CD4-positive, alpha-beta T cell treated with Interleukin-1 beta for 1 hour (primary cell): ENCODE measurements at places on chromosomes 6 and 20.

- DNase-seq = no peak
Measured at GRCh38 chr20:56925831-56926170, 296.7 kb downstream of the TFAP2C start.

- no peak for DNase-seq
Measured at GRCh38 chr6:43204271-43205105, 22.5 kb downstream of the CUL9 start.

DNA sequence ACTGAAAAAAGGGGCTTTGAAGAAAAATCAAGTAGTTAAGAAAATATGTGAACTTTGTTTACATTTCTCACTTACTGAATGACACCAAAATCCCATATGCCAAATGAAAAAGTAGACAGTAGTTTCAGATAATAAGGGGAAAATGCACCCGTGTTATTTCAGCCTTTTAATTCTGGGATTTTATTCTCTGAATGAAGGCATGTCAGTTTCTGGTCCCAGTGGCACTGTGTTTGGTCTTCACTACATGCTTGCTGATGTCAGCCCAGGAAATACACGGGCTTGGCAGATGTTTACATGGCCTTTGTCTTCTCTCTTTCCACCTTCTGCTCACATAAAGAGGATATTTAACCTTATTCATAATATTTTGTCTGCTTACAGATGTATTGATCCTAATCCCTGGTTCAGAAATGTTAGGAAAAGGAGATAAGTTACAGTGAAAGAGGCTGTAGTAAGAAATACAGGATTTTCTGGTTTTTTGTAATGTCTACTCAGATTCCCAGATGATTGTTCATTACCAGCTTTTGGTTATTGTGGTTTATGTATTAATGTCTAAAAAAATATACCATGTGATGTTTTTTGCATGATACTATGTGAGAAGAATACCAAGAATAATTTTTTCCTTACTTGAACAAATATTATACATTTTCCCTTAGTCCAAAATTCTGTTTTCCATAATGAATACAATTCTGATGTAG, 27.7 kb downstream of the DSE start:
- no peak for DNase-seq

GRCh38 chr6:91694016-91694654, 1107.3 kb upstream of the MAP3K7 start:
- no peak for DNase-seq

DNA sequence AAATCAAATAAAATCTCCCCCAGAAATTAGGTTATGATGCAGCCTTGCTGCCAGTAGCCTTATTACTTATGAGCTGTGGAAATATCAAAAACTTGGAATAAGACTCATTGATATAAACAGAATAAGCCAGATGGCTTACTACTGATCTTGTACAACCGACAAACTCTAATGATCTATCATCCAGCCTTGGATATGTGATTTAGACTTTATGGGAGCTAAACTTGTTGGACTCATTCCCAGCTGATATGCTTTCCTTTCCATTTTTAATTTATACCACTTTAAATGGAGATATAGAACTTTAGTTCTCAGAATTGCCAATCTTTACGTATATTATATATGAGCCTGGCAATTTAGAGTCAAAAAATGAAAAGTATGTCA, 5.0 kb downstream of the UST start:
- DNase-seq = no peak

- DNase-seq = no peak
Measured at GRCh38 chr6:108948181-108948661, 100.0 kb downstream of the ARMC2 start.

- no peak for DNase-seq
Measured at GRCh38 chr20:36374995-36375394, 68.9 kb downstream of the DLGAP4 start.

- no peak for DNase-seq
Measured at GRCh38 chr20:1539816-1540419, 17.6 kb downstream of the SIRPD start.

GRCh38 chr6:11093376-11093625, 333 bp upstream of the SMIM13 start:
- DNase-seq = no peak

GRCh38 chr6:7868926-7869325, 41.7 kb downstream of the TXNDC5 start:
- DNase-seq = no peak

GRCh38 chr6:117483645-117484016, 1.2 kb downstream of the DCBLD1 start:
- DNase-seq = peak; percentile 7

DNA sequence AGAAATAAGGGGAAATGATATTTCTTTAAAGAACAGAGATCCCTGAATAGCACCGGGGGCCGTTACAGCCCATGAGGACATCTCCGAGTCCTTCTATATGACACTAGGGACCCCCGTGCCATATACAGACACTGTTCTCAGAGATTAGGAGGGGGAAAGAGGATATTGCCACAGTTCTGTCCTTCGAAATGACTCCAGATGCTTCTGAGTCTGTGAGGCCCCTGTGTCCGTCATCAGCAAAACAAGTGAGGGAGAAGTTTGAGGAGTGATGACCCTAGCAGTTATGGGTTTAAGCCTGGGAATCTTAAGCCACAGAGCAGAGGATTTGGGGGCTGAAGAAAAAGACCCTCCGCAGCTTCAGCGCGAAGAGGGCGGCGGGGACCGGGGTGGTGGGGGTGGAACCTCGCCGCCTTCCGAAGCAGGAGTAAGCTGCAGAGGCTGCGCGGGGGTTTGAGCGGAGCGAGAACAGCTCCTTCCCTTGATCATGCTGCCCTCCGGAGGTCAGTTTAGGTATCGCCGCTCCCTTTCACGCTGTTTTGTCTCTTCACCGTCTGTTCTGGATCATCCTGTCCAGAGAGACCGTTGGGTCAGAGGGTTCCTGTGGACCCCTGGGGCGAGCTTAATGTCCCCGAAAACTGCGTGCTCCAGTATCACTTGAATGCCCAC, 23.6 kb downstream of the VPS52 start:
- DNase-seq = peak; percentile 90

GRCh38 chr6:113634352-113635163, 222.6 kb upstream of the MARCKS start:
- DNase-seq = peak; percentile 8

DNA sequence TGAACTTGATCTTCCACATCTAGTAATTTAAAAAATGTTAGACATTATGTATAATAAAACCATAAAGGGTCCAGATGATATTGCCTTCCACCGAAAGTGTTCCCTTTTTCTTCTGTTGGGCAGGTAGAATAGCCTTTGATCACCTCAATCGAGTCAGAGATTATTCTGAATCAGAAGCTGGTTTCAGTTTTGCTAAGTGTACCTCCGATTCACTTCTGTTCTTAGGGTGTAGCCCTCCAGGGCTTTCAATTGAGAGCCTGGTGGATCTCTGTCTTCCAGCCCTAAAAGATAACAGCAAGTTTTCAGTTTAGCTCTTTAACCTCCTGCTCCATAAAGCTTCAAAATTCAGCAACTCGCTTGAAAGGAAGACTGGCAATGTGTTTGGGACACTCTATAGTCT, 21.1 kb upstream of the AIG1 start:
- no peak for DNase-seq

DNA sequence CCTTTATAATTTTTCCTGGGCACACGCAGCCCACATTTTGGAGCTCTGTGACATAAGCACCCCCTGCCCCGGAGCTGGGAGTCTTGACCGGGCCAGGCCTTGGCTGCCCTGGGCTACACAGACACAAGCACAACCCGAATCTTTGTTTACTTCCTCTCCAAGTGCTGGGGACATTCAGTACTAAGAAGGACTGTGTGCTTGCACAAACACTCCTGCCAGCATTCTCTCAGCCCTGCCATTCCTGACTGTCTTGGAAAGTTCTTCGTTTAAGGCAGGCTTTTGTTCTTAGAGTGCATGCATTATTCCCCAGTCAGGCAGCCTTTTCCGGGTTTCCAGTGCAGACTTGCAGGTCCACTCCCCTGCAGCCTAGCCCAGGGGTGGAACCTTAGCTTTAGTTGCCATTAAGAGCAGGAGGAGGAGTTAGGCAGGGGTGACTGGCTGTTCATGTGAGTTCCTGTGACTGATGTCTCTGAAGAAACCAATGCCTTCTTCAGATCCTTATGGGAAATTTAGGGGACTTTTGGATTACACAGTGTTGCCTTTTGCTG, 28.6 kb downstream of the FOXO3 start:
- no peak for DNase-seq

DNA sequence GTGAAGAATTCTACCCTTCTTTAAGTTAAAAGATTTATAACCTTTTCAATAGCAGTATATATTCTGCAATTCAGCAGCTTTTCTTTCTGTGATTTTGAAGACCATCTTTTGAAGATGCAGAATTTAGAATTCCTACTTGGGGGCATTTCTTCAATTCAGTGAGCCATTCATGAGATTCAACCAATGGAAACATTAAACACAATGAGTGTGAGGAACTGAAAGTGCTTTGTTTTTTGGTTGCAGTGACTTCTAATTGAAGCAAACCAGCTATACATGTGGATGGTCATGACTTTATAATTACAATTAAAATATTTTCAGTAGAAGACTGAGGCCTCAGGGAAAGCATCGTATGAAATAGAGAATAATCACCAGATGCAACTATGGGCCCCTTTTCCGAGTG, 108.3 kb downstream of the CARMIL1 start:
- DNase-seq = no peak

- DNase-seq = no peak
Measured at GRCh38 chr6:10384091-10384609, 30.7 kb downstream of the TFAP2A start.

DNA sequence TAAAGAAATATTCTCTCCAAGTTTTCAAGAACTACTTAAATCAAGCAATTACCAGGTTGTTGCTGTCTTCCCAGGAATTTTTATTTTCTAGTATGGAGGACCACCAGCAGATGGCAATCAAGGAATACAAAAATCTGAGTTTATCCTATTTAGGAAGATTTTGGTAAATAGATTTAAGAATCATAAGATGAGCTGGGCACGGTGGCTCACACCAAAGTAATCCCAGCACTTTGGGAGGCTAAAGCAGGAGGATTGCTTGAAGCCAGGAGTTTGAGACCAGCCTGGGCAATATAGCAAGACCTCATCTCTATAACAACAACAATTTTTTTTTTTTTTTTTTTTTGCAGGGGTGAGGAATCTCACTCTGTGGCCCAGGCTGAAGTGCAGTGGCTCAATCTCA, 19.3 kb upstream of the SEC63 start:
- no peak for DNase-seq

DNA sequence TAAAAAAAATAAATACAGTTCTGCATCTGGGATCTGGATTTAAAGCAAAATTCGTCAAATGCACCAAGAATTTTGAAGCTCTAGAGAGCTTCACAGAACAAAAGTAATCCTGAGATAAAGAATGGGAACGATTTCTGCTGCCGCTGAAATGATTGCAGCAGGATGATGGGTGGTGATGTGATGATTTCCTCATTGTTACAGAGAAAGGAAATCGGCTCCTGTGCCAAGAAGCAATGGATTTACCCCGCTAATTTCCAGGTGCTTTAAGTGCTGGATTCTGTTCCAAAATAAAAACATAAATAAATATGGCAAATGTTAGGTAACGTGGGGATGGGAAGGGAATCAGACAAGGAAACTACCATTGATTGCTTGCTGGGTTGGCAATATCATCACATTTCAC, 1067.9 kb upstream of the MAP3K7 start:
- DNase-seq = no peak

GRCh38 chr20:33125983-33126382, 42.0 kb upstream of the BPIFA2 start:
- no peak for DNase-seq

GRCh38 chr6:133644892-133645619, 243.9 kb upstream of the TCF21 start:
- no peak for DNase-seq

DNA sequence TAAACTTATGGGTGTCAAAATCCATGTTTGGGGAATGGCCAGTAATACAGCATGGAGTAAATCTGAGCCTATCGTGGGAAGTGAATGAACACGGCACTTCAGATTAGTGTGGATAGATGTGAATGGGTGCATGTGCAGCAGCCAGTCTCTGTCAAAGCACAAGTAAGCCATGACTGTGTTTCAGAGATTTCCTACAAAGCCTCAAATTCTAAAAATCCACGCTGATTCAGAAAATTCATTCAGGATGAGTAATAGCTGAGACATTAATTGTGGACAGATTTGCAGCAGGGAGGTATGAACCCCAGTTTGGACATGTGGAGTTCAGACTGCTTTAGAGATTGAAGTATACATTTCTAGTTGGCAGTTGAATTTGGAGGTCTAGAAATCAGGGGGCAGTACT, 115.1 kb downstream of the QKI start:
- DNase-seq = no peak

DNA sequence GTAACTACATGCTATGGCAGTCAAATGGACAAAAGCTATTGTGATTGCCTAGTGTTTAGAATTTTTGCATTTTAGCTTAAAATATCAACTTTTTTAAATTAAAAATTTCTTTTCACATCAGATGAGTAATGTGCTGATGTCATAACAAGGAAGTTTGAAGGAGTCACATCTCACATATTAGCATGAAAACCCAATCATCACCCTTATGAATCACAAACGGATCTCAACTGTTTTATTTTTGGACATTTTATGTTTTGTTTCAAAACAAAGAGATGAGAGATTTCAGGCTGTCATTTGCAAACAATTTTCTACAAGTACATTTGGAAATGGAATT, 53.6 kb upstream of the TRERF1 start:
- DNase-seq = no peak

- no peak for DNase-seq
Measured at GRCh38 chr6:3740551-3741476, 10.7 kb downstream of the PXDC1 start.

- DNase-seq = no peak
Measured at GRCh38 chr6:20540683-20541082, 6.4 kb downstream of the CDKAL1 start.

DNA sequence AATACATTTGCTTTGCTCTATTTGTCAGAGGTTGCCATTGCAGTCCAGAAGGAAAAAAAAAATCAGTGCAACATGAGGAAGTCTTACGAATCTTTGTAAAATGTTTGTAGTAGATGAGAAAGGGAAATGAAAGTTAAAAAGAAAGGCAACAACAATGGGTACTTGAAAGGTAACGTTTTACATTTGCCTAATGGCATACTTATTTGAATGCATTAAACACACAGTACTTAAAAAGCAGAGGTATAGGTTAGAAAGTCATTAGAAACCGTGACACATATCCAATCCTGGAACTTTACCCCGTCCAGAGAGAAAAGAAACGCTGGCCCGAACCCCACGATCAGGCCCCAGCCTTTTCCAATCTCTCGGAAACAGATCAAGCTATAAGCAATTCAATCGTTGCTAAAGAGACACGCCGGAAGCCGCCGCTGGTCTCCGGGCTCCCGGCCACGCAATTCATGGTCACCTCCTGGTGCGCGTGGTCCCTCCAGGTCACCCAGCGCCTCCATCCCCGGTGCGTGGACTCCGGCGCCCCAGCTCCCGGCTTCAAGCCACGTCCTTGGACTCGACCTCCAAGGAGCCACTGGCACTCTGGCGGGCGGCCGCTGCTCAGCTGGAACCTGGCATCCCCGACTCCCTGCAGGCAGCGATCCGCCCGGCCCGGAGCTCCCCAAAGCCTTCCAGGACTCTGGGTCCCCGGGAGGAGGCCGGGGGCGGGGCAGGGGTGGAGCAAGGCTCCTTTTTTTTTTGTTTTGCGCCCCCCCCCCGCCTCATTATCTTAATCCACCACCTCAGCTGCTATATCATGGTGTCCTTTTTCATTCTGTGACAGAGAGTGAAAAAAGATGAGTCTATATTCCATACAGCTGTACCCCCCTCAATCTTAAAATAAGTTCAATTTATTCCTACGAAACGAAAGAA, at the start of gene SLC18B1:
Gene SLC18B1 (minus strand): TSS at position 687 of the 918 bp plus-strand sequence. CDS start 181 bp downstream, at position 506.
- DNase-seq = peak; percentile 20
